Activated T-helper 17 cell treated with anti-CD3 and anti-CD28 coated beads, Interleukin-2, amount 50 U/mL, for 72 hours (primary cell): ENCODE measurements at places on chromosomes 1 and 21.

DNA sequence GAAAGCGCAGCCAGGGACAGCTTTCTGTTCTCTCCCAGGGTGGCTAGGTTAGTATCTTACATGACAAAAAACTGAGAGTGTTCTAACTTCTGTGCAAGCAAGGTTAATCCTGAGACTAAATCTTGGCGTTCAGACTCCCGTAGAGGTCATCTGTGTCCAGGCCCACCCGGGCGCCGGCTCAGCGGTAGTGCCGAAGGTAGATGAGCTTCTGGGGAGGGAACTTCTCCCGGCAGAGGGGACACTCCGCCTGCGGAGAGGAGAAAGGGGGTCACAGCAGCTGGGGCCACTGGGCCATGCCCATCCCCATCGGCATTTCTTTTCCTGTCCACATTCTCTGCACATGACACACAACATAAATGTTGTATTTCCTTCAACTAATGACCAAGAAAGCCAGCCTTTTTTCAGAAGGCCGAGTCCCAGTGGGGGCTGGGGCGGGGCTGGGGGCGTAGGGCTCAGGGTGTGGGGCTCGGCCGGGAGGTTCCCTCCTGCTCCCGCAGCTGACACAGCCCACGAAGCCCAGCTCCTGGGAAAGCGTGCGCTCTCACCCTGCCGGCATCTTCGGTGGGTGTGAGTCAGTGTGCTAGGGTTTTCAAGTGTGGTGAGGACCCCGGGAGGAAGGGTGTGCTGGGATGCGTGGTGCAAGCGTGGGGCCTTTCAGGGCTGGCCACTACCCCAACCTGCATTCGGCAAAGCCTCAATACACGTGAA is 6.6 kb downstream of the PEX10 start:
- no peak for ATAC-seq

DNA sequence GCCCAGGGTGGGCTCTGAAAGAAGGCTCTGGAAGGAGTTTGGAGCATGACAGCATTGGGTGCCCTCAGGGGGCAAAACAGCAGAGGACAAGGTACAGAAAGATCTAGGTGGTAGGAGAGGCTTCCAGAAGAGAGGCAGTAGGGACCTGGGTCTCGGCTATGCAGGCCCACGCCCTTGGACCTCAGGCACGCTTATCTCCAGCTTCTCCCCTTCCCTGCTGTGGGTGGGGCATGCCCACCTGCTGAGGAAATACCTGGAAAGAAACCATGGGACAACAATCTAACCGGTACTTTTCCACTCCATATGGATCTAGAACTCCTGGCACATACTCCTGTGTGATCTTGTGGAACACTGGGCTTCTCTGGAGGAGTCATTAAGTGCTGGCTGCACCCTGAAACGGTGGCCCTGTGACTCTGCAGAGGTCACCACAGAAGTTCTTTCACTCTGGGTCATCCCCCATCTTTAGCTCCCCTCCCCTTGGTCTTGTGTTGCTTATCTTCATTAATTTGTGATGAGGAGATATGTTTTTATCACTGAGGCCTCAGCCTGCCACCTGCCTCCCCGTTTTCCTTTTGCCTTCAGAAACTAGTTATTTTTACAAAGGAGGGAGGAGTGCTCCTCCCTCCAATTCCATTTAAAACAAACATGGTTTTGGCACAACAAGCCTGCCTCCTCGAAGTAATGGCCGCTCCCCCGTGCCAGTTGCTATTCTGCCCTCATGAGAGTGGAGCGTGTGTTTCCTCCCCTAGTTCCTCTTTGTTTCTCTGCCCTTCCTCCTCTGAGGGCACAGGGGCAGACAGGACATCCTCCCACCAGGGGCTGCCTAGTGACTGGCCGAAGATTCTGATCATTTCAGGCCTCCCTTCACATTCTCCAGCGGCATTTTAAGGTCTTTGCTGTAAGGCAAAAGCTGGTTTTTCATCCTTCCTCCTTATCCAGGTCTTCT is 78.0 kb upstream of the ATP5PO start:
- ATAC-seq: no peak

GRCh38 chr1:75937034-75937433 is 4.8 kb upstream of the ASB17 start:
- ATAC-seq: no peak

GRCh38 chr1:207891148-207891547 is 19.8 kb downstream of the CD34 start:
- no peak for ATAC-seq

DNA sequence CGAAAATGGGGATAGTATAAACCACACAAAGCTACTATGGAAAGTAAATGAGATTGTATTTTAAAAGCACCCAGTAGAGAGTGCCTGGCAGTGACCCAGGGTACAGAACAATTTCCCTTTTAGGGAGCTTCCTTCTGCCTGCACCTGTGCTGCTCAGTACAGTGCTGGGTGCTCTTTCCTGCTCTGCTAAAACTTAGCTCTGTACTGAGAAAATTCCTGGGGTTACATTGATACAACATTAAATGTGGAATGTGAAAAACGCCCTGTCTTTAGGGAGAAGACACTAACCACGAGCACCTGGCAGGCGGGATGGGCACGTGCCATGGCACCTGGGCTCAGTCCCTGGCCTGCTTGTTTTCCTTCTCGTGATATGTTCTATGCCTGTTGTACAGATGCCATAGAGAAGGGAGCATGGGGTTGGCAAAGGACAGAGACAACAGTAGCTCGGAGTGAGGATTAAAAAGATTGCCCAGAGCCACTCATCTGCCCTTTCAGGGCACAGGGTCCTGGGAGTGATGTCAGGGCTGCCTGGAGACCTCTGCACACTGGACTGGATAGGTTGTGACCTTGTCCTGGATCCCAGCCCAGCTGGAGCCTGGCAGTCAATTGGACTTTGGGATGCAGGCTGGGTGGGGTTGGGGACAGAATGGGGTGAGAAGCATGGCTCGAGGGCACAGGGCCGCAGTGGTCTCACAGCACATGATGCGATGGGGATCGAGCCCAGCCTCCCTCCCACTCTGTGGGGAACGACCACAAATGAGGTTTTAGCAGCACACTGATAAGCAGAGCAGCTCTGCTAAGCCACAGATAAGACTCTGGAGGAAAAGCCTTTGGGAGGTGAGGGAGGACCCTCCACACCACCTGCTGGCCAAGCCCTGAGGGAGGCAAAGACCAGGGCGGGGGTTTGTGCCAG is 4.2 kb downstream of the SPATA46 start:
- peak; percentile 14 for ATAC-seq

DNA sequence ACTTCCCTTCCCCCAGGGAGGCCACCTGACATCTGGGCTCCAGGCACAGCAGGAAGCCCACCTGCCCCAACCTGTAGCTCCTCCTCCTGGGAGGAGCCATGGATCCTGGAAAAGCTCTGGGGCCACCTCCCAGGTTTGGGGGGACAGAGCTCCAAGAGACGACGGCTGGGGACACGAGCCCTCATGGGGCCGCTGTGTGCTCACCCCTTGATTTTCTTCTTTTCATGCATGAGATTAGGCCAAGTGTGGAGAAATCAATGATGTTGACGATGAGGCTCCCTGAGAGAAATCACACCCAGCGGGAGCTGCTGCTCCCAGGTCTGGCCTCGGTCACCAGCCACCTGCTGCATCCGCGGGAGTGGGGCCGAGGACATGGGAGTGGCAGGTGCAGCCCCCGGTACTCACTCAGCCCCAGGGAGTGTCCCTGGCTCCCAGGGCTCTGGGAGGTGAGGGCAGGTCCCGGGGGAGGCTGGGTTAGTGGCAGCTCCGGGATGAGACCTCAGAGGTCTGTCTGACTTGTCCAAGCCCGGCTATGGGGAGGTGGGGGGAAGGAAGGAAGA is 8.7 kb downstream of the TNFRSF14 start:
- ATAC-seq: no peak
